Activated CD4-positive, alpha-beta T cell treated with anti-CD3 and anti-CD28 coated beads, Interleukin-2, Interleukin-4, amounts not matched to agents 100 ng/mL and 50 ng/mL, durations not matched to agents 16 hours and 8 hours (primary cell): ENCODE measurements at places on chromosomes 4 and X.
A peak's percentile ranks its signal among the peaks of the same experiment; 100 is the strongest.

DNA sequence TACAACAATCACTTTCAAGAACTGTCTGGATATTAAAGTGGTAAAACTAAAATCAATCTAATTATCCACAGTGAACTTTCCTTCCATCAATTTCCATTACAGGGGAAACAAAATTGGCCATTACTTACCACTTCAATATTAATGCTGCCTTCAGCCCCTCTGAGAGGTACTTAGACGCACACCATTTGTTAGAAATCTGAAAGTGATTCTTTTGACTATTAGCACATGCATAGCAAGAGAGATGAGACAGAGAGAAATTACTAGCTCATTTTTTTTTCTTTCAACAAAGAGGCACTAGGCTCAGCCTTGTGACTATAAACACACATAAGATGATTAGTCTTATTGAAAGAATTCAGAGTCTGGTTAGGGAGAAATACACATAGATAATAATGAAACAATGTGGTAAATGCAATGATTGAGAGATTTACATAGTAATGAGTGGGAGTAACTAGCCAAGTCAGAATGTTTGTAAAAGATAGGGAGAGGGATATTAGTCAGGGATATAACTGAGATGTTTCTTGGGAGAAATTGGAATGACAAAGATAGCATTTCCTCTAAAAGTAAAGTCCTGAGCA lies 93.3 kb downstream of the YIPF7 start:
- DNase-seq, result no peak

DNA sequence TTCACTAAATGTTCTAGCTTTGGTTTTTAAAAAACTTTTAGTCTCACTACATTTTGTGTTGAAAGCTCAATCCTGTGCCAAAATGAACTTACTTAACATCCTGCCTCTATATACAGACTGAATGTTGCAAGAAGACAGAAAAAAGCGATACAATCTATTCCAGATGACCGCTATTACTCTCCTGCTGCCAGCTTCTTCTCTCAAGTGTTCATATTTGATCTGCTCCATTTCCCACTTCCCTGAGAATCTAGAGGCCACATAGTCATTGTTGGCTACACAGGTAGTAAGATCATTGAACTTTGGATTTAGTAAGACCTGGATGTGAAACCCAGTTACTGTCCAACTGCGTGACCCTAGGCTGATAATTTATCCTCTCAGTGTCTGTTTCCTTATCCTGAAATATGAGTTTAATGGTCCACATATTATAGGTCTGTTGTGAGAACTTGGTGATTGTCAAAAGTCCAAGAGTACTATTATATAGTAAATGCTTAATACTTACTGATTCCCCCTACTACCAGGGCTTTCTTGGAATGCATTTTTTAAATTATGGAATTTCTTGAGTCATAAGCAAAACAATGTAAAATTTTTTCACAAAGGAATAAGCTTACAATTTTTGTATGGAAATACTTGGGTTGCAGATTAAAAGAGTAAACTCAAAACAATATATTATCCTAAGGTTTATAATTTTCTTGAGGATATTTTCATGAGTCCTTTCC lies 976.8 kb upstream of the ADGRL3 start:
- no peak for DNase-seq

DNA sequence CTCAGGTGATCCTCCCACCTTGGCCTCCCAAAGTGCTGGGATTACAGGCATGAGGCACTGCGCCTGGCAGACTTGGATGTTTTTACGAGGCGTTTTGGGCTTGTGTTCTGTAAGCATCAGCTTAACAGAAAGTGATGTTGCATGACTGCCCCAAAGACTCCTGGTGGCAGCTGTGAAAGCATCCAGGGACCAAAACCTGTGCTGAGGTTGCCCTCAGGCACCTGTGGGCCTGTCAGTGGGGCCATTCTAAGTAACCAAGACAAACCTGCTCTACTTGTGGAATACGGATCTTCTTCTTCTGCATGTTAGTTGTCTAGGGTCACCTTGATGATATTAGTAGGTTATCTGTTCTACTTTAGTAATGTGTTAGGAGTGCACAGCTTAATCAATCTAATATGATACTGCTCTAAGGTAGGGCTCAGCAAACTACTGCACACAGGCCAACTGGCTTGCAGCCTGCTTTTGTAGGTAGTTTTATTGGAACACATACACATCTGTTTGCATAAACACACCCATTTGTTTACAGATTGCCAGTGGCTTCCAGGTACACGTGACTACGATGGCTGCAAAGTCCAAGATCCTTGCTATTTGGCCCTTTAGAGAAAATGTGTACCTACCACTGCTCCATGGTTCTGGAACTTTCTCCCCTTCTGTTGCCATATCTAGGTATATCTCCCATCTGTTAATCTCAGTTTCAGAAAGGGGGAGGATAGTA lies 136.7 kb downstream of the GPR143 start:
- no peak for DNase-seq

GRCh38 chr4:30856795-30857564 lies 136.8 kb downstream of the PCDH7 start:
- DNase-seq, result no peak

DNA sequence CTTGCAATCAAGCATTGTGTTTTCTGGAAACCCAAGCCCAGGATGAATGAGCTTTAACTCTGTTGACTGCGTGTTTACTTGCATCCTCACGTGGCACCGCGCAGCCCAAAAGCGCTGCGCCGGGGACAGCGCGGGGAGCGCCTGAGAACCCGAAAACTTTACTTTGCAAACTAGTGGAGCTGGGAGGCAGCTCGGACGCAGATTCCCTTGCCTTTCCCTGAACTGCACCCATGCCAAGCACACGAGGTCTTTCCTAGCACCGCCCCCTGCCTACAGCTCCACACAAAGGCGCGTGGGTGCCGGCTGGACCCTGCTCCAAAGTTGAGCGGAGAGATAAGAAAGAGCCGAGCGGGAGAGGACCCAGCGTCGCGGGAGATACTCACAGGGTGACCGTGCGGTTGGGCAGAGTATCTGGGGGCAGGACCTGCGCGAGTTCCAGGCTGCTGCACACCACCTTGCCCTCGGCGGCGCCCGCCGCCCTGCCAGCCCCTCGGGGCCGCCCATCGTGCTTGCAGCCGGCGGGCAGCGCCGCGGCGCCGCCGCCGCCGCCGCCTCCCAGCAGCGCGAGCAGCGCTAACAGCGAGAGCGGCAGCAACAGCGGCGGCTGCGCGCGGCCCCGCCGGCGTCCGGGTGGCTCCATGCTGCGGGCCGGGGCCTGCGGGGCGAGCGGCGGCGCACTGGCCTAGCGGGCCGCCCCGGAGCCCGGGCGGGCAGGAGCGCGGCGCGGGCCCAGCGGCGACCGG lies 550 bp downstream of the ADGRA3 start:
- DNase-seq, result peak; percentile 17
